ENCODE measurements at places on chromosomes 16 and 17. TPM values are rescaled to one million over a fixed set of nuclear protein-coding genes. Genes with fewer than 3 reads are reported as not detected.

TMIGD1 gene
- not detected for total RNA-seq

SERPINF2 gene
- 1.6 TPM for total RNA-seq

CD300H gene
- not detected for total RNA-seq

RHBDL1 gene
- total RNA-seq = 5.8 TPM

ABI3 gene
- total RNA-seq = 32.4 TPM

DNA sequence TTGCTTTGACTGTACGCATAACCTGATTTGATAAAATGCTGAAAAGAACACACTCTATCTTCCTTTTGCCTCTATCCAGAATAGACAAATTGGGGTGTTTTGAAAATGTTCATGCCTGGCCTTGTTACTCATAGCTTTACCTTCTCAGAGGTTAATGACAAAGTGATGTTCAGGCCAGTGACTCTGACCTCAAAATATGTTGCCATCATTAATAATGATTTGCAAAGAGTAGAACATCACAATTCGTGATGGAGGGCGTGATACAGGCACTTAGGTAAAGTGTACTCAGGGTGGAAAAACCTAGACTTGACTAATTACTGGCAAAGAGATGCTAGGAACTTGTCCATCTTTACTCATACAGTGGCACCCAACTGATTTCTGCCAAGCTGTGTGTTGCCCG lies 656.6 kb upstream of the SOX9 start:
- no peak for DNase-seq

GRCh38 chr16:50902457-50902856 lies 160.6 kb downstream of the CYLD start:
- DNase-seq = no peak

DNA sequence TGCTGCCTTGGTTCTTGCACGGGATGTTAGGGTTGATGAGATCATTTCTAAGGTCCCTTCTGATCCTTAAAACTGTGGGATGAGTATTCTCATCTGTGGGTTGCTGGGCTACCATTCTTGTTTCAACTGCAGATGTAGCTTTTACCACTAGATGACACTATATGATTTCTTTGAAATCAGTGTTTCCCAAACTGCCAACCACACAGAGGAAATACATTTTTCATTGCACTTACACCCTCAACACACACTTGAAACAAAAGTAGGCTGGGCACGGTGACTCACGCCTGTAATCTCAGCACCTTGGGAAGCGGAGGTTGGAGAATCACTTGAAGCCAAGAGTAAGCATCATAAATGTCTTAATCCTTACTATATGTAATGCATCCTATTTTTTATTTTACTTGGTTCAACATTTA lies 15.3 kb downstream of the LCMT1 start:
- DNase-seq = peak; percentile 40

GRCh38 chr16:17037499-17037898 lies 433.3 kb downstream of the XYLT1 start:
- DNase-seq = no peak

- DNase-seq = no peak
Observed at GRCh38 chr17:46139432-46140210, 53.6 kb downstream of the KANSL1 start.

All from activated T-cell treated with anti-CD3 and anti-CD28 coated beads, Interleukin-2, amount 50 U/mL, for 72 hours (primary cell).